ENCODE measurements at places on chromosomes 5 and 9.
A peak's percentile ranks its signal among the peaks of the same experiment; 100 is the strongest.

- DNase-seq = peak; percentile 33
Observed at GRCh38 chr9:100322954-100323536, 29.7 kb downstream of the TEX10 start.

DNA sequence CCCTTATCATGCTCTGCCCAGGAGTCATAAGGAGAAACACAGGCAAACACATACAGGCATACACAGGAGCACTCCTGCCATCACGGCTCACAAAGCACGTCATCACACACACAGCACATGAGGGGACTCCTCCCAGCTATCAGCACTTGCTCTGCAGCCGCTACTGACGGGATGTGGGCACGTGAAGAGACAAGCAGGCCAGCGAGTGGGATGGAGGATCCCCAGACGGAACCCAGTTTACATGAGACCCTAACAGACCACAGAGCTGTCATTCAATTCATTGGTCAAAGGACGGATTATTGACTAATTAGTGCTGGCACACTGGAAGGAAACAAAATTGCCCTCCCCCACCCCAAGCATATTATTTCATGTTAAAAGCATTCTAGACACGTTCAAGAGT is 53.6 kb downstream of the SEMA4D start:
- no peak for DNase-seq

DNA sequence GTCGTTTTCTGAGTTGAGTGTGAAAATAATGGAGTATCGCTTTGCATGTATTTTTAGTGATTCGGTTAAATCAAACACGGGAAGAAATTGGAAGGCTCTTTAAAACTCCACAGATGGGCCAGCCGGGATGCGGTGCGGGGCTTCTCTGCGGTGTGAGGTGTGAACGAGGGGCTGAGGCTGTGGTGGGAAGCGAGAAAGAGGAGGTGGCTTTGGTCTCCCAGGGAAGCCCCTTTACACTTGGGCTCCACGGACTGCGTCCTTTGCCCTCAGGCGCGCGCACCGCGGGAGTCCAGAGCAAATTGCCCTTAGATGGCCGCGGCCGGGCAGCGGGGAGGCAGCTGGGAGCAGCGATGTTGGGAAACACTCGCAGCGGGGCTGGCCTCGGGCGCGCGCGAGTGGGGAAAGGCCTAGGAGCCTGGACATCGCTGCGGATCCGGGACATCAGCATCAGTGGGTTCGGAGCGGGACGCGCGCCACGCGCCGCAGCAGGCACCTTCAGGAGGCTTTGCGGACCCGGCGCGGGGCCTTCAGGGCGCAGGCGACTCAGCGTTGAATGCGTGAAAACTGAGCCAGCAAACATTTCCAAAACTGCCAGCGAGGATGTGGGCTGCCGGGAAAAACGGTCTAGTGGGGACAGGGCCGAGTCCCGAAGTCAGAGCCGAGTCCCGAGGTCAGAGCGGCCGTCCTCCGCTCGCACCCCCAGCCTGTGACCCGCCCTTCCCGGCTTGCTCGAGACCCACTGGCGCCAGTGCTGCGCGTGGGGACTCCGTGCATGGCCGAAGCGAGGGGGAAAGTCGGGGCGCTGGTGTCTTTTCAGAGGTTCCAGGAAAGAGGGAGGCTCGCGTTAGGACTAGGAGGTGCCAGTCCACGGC is 6.5 kb downstream of the IRX1 start:
- DNase-seq = no peak

- no peak for DNase-seq
Observed at GRCh38 chr9:89815903-89816573, 211.2 kb downstream of the GADD45G start.

DNA sequence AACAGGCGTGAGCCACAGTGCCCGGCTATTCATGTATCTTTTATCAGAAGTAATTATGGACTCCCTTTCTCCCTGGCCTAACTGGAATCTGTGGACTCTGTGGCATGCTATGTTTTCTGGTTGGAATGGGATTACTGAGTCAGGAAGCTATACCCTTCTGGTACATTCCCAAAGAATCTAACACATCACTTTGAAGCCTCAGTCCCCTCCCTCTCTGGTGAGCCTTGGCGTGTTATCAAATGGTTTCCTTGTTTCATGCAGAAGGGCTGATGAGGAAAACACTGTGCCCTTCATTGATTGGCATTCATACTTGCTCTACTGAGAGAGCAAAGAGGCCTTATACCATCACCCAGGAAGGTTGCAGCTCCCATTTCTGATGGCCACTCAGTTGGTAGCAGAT is 22.9 kb downstream of the C5orf15 start:
- no peak for DNase-seq

- DNase-seq = no peak
Observed at GRCh38 chr5:59126708-59127573, 544.1 kb downstream of the RAB3C start.

DNA sequence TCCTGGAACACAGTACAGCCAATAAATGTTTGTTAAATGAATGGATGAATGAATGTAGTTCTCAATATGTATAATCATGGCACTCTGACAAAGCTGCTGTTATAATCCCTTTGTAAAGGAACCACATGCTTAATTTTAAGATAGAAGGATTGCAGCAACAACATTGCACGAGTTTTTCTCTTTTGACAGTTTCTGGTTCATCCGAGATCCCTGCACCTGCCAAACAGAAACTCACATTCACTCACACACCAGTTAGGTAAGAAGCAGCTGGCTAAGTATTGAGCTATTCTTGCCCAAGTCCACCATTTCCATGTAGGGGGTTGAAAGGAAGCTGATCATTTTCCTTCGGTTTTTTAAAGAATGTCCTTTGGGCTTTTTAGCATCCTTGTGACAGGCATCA is 133.7 kb upstream of the MAP1B start:
- no peak for DNase-seq

DNA sequence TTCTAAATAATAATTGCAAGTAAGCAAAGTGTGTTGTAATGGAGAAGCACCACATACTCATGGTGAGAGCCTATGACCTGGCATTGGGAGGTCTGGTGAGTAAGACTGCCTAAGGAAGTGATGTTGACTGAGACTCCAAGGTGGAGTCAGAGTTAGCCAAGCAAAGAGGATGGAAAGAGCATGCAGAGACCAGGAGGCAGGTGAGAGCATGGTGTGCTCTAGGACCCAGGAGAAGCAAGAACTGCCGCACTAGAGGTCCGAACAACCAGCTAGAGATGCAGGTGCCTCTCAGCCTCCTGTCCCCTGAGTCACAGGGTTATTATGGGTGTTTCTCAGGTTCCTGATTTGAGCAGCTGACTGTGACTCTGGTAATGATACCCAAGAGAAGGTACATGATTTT is 27.3 kb downstream of the ANP32B start:
- DNase-seq = no peak

- DNase-seq = no peak
Observed at GRCh38 chr5:151523335-151523734, 67.8 kb downstream of the FAT2 start.

GRCh38 chr5:165209101-165209727 is 1703.8 kb downstream of the MAT2B start:
- DNase-seq = no peak

GRCh38 chr5:36198281-36198680 is 43.4 kb downstream of the NADK2 start:
- no peak for DNase-seq

DNA sequence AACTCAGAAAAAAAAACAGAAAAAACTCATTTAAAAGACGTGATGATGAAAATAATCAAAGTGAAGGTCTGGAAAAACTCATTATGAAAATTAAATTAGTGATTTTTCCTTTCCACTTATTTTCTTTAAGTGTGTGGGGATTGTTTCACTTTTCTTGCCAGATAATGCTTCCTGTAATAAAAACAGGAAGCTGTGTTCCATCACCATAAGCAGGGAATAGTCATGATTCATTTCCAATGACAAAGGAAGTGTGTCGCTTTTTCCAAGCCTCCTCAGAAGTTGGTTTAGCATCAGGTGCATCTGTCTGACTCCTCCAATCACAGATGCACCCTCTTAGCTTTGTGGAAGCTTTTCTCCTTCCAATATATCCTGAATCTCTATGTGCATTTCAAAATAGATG is 2068.7 kb downstream of the MAT2B start:
- DNase-seq = no peak

GRCh38 chr9:91056486-91056885 is 254.9 kb downstream of the SYK start:
- no peak for DNase-seq
